Stimulated activated CD8-positive, alpha-beta memory T cell treated with anti-CD3 and anti-CD28 coated beads, Interleukin-7, amount 100 ng/mL, for 1 hour (primary cell): ENCODE measurements at places on chromosomes 4 and X.

- no peak for DNase-seq
Observed at GRCh38 chrX:41956027-41956426, 32.7 kb upstream of the CASK start.

DNA sequence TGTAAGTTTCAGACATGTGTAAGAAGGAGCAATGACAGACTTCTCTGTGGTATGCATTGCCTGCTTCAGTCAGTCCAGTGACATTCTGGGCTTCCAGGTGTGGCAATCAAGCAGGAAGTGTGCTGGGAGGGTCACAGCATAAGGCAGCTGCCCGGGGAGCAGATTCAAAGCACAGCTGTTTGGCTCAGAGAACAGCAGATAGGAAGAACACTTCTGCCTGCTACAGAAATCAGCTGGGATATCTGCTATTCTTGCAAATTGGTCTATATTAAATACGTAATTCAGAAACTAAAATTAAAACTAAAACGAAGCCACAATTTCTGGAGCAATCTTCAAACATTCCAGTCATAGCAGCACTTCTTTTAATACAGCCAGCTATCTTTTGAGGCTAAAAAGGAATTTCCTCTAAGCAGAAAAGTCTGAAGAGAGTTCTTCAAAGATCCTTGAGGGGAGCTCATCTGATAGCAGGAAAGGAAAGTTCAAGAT, 47.5 kb upstream of the GALNT7 start:
- DNase-seq: no peak

- no peak for DNase-seq
Observed at GRCh38 chr4:61200187-61200915, at the start of gene ADGRL3. TSS of gene ADGRL3 (plus strand) at chr4:61200326.

DNA sequence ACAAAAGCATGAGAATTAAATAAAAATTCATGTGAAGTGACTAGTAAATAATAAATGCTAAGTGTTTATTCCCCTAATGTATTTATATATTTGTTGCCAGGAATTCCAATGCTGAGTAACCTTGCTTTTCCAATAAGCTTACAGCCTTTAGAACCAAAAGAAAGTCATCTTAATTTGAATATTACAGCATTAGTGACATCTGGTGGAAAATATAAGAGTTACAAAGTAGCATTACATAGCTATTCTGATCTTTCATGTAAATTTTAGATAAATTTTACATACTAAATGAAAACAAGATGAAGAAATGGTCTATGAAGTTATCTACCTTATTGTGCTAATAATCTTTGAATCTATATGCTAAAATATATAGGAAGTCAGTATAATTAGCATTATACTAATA, 10.4 kb downstream of the MAD2L1 start:
- DNase-seq: no peak

GRCh38 chr4:17719106-17719505, 62.3 kb downstream of the FAM184B start:
- DNase-seq: no peak

DNA sequence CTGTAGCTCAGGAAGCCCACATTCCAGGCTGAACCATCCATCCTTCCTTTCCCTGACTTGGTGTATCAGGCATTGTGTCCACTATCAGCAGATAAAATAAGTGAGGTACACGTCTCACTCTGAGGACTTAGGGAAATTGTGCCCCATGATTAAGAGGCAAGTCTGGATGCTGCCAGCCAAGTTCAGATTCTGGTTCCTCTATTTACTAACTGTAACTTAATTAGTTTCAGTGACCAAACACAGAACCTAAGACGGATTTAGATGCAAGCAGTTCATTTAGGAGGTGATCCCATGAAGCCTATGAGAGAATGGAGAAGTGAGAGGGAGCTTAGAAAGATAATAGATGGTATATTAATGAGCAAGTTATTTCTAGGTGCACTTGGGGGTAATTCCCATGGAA, 56.6 kb upstream of the PACRGL start:
- no peak for DNase-seq

- DNase-seq: no peak
Observed at GRCh38 chr4:141328560-141329173, 108.0 kb downstream of the ZNF330 start.

GRCh38 chrX:71098302-71098701, 2.7 kb downstream of the FOXO4 start:
- peak; percentile 56 for DNase-seq

GRCh38 chr4:154958621-154959358, 177.7 kb downstream of the RBM46 start:
- DNase-seq: no peak

DNA sequence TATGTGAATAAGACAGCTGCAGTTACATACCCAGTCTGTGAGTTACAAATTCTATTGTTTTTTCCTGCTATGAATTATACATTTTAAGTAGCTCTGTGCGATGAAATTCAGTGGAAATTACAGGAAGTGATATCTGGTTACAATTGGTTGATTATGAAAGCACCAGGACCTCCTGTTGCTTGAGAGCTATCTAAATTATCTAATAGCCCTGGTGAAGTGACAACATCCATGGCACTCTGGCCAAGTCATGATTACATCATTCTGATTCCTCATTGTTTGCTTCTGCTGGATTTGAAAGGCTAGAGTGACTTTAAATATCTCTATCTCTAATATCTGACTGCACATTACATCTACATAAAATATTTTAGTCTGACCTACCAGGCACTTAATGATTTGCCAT, 515.0 kb downstream of the CFAP47 start:
- no peak for DNase-seq

- DNase-seq: no peak
Observed at GRCh38 chr4:41750121-41750625, 1.6 kb upstream of the PHOX2B start.

DNA sequence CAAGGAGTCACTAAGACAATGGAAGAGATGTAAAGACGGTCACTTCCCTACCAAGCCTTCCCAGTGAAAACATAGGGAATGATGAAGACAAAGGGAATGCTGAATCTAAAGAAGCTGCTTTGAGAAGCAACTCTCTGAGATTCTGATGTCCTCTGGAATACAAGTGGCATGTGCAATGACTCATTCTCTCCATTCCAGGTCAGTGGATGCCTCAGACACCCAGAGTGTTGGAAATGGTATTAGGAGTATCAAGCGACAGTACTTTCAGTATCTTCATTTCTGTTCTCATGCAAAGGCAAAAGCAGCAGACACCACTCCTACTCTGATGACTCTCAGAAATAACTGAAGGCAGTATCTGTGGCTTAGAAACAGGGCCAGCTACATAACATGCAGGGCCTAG, 102.6 kb downstream of the FSTL5 start:
- no peak for DNase-seq

- no peak for DNase-seq
Observed at GRCh38 chr4:31045151-31045550, 325.0 kb downstream of the PCDH7 start.

GRCh38 chrX:108223585-108223984, 132.0 kb downstream of the ATG4A start:
- no peak for DNase-seq

DNA sequence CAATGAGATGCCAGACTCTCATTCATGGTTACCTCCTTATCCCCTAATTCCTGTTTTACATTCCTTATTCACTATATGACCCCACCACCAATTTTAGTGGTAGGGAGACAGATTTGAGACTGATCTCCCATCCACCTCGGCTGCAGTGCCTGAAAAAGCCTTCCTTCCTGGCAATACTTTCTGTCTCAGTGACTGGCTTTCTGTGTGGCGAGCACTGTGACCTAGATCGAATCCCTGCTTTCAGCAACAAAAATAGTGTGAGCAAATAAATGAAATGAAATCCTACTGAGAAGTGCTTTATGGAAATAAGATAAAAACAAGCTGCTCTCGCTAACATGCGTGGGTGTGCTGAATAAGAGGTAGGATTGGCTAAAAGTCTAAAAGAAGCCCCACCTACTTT, 165.3 kb downstream of the GPM6A start:
- no peak for DNase-seq
